Right atrium auricular region (tissue), 2 donors: ENCODE measurements at places on chromosomes 16 and 17. TPM values are rescaled to one million over a fixed set of nuclear protein-coding genes. Genes with fewer than 3 reads are reported as not detected.

DNA sequence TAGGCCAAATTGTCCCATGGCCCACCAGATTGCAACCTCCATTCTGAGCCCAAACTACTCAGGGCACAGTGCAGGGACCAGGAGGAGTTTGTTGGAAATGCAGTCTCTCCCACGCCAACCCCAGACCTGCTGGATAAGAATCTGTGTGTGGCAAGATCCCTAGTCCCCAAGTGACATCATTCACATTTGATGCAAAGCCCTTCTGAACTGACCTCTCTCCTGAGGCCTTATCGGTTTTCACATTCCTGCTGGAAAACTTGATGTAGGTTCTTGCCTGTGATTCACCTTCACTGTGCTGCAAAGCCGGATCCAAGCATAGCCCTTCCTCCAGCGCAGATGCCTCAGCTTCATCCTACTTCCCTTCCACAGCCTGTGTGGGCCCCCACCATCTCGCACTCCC is 6.6 kb upstream of the SHCBP1 start:
- no peak overlapping the region for H3K4me3 ChIP-seq
- no peak for DNase-seq

NPW gene
- not detected for total RNA-seq

SSTR5 gene
- total RNA-seq = 2.7 TPM

- no peak overlapping the region for H3K27ac ChIP-seq
- DNase-seq = no peak
- no peaks in the 10 kb centered on the region for H3K27me3 ChIP-seq
- H3K4me1 ChIP-seq = no peaks in the 10 kb centered on the region
These were observed 16.1 kb downstream of the KCNJ12 start for GRCh38 chr17:21392266-21392665.

SAMD14 gene
- 1.1 TPM for total RNA-seq

DNA sequence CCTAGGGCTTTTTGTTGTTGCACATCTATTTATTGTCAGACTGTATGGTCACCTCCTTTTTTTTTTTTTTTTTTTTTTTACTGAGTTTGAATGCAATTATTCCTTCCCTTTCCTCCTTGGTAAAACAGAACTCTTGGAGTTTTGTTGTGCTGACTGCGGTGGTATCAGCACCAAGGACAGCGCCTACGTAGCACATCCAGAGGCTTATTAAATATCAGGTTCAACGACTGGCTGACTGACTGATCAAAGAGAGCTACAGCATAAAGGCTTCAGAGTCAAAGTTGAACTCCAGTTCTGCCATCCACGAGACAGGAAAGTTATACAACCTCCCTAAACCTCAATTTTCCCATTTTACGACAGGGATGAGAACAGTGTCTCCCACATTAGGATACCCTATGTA is 86.1 kb upstream of the RBFOX1 start:
- no peak for DNase-seq
- H3K4me1 ChIP-seq = no peaks in the 10 kb centered on the region
- no peaks in the 10 kb centered on the region for H3K27me3 ChIP-seq
- H3K27ac ChIP-seq = no peak overlapping the region
- H3K36me3 ChIP-seq = no peaks in the 10 kb centered on the region

OR1F1 gene
- not detected for total RNA-seq

GRCh38 chr17:79950751-79951150 is 84.9 kb downstream of the TBC1D16 start:
- no peak overlapping the region for H3K27ac ChIP-seq
- no peaks in the 10 kb centered on the region for H3K4me1 ChIP-seq
- DNase-seq = no peak
- no peak overlapping the region for H3K4me3 ChIP-seq
- H3K27me3 ChIP-seq = no peaks in the 10 kb centered on the region

SPEM1 gene
- total RNA-seq = not detected

GUCY2D gene
- not detected for total RNA-seq

- no peaks in the 10 kb centered on the region for H3K27me3 ChIP-seq
- H3K4me3 ChIP-seq = no peak overlapping the region
- H3K36me3 ChIP-seq = no peaks in the 10 kb centered on the region
- no peak for DNase-seq
- H3K27ac ChIP-seq = no peak overlapping the region
These were observed 37.5 kb downstream of the RBFOX3 start for GRCh38 chr17:79573196-79573896.

GRCh38 chr16:66681676-66682075 is 14.9 kb downstream of the CMTM4 start:
- no peaks in the 10 kb centered on the region for H3K36me3 ChIP-seq
- H3K4me3 ChIP-seq = no peak overlapping the region
- DNase-seq = no peak
- no peaks in the 10 kb centered on the region for H3K27me3 ChIP-seq
- no peak overlapping the region for H3K27ac ChIP-seq

DNA sequence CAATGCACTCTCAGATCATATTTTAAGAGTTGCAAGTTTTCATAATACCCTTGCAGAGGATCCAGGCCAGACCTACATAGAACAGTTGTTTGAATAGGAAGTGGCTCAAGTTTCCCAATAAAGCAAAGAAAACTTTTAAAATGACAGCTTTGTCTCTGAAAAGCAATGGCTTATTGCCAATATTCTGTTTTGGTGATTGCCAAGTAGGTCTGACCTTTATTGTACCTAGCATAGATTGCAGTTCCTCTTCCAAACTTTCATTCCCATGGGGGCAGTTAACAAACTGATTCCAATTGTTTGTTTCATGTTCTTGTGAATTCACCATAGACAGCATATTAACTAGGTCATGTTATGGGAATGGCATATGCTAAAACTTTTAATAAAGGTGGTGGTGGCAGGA is 664.6 kb upstream of the CA10 start:
- no peaks in the 10 kb centered on the region for H3K27me3 ChIP-seq
- H3K4me1 ChIP-seq = no peaks in the 10 kb centered on the region
- no peak overlapping the region for H3K4me3 ChIP-seq
- no peaks in the 10 kb centered on the region for H3K36me3 ChIP-seq
- no peak overlapping the region for H3K27ac ChIP-seq
- DNase-seq = no peak

GRCh38 chr17:15000661-15001060 is 264.5 kb downstream of the PMP22 start:
- H3K4me3 ChIP-seq = no peak overlapping the region
- no peaks in the 10 kb centered on the region for H3K27me3 ChIP-seq
- no peak for DNase-seq
- H3K4me1 ChIP-seq = no peaks in the 10 kb centered on the region

SULT1A4 gene
- total RNA-seq = 18.2 TPM

DNA sequence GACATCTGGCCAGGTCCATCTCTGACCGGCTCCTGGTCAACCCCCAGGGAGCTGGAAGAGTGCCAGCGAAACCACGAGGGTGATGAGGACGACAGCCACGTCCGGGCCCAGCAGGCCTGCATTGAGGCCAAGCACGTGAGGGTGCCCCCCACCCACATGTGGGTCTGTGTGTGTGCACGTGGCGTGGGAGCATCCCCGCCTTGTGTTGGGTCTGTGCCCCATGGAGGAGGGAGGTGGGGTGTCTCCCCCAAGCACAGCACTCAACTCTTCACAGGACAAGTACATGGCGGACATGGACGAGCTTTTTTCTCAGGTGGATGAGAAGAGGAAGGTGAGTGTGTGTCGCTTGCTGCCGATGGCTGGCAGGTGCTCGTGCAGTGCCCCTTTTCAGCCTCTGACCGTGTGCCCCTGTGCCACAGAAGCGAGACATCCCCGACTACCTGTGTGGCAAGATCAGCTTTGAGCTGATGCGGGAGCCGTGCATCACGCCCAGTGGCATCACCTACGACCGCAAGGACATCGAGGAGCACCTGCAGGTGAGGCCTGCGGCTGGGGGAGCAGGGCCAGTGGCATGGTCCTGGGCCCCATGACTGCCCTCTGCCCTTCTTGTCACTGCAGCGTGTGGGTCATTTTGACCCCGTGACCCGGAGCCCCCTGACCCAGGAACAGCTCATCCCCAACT is 1.7 kb downstream of the STUB1 start:
- H3K27ac ChIP-seq = no peak overlapping the region
- H3K27me3 ChIP-seq = no peaks in the 10 kb centered on the region
- peak overlapping the region; percentile 82 for H3K4me3 ChIP-seq

HSD17B1 gene
- total RNA-seq = 0.78 TPM

KRT13 gene
- not detected for total RNA-seq

DNA sequence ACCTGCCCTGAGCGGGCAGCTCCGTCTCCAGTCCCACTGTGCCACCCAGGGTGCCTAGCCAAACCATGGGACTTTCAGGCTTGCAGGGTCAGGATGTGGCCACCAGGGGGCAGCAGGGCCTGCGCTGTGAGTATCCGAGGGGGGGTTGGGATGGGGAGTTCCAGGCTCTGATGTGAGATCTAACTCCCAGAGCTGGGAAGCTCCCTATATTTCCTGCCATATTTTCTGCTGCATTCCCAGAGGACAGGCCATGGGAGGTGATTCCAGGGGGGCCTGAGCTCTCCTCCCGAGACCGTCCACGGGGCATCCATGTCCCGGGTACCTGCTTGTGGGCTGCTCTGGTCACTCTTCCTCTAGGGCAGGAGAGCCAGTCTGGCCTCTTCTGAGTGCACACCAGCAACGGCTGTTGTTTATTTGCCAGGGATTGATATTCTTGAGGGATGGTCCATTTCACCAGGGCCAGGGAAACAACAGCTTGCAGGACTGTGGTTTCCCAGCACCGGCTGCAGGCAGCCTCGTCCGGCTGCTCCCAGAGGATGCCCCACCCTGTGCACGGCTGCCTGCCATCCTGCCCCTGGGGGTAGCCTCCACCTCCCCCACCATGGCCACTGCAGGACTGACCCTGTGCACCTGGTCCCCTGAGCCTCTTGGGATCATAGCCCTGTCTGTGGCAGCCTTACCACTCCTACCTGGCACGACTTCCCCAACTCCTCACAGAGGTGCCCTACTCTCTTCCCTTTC is 1.2 kb downstream of the GPR142 start:
- H3K27me3 ChIP-seq = no peaks in the 10 kb centered on the region
- peaks cover 14% of the 10 kb centered on the region for H3K4me1 ChIP-seq
- no peaks in the 10 kb centered on the region for H3K36me3 ChIP-seq
- H3K4me3 ChIP-seq = no peak overlapping the region

- H3K27ac ChIP-seq = no peak overlapping the region
- no peak for DNase-seq
- no peaks in the 10 kb centered on the region for H3K36me3 ChIP-seq
- H3K4me3 ChIP-seq = no peak overlapping the region
These were observed 212.2 kb downstream of the AATF start for GRCh38 chr17:37160944-37161343.

GRCh38 chr16:3214904-3215600 is 19.9 kb downstream of the ZNF200 start:
- no peaks in the 10 kb centered on the region for H3K4me1 ChIP-seq
- H3K27me3 ChIP-seq = no peaks in the 10 kb centered on the region
- H3K4me3 ChIP-seq = no peak overlapping the region
- H3K36me3 ChIP-seq = no peaks in the 10 kb centered on the region
- H3K27ac ChIP-seq = no peak overlapping the region

DNA sequence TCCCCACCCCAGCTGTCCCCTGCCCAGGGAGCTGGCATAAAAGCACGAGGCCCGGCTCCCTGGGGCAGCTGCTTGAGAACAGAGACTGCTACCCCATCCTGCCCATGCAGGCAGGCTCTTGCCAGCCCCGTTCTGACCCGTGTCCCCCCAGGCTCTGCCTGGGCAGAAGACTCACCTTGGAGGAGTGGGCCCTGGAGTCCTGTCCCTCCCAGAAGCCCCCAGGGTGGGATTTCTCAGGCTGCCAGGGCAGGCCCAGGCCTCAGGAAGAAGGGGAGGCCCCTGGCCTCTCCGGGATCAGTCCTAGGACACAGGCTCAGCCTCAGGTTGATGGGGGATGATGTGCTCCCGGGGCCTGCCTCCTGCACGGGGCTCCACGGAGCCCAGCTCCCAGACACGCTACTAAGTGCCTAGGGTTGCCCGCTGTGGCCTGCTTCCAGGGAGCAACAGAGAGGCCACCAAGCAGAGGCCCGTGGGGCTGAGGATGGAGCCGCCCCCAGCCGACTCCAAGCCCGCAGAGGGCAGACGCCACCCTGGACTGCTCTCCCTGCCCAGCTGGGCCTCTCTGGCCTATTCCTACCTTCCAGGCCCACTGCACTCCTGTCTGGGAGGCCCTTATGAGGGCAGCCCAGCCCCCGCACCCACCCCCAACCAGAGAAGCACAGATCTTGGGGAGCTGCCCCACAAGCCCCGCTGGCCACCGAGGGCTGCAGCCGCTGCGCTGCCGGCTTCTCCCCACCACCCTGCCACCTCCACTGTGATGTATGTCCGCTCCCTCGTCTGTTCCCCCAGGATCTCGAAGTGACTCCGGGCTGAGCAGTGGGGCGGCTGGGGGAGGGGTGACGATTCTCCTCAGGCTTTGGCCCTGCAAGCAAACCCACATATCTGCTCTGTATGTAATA is 1.7 kb downstream of the NME3 start:
- H3K36me3 ChIP-seq = peaks cover 45% of the 10 kb centered on the region
- H3K4me3 ChIP-seq = peak overlapping the region; percentile 94
- H3K27ac ChIP-seq = peak overlapping the region; percentile 97
- no peak for DNase-seq

- no peak overlapping the region for H3K27ac ChIP-seq
- no peaks in the 10 kb centered on the region for H3K27me3 ChIP-seq
- peaks cover 70% of the 10 kb centered on the region for H3K36me3 ChIP-seq
- no peak for DNase-seq
These were observed 11.3 kb downstream of the NUBP1 start for GRCh38 chr16:10754941-10755340.

DNA sequence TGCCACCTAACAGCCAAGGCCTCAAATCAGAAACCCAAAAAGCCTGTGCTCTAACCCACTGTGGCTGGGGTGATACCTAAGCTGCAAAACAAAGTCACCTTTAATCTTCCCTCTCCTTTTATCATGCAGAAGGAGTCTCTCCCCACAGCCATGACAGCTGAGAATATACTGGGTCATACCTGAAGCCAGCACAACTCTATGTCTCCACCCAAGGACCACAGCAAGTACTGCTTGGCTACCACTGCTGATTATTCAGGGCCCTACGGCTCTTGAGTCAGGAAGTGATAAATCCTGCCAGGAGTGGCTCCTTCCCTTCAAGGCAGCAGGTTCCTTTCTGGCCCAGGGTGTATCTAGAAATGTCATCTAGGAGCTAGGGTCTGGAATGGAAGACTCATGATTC is 151.5 kb upstream of the TOM1L1 start:
- H3K27me3 ChIP-seq = no peaks in the 10 kb centered on the region
- H3K4me1 ChIP-seq = no peaks in the 10 kb centered on the region
- no peaks in the 10 kb centered on the region for H3K36me3 ChIP-seq

- no peaks in the 10 kb centered on the region for H3K4me1 ChIP-seq
- DNase-seq = no peak
- H3K27ac ChIP-seq = no peak overlapping the region
- no peaks in the 10 kb centered on the region for H3K36me3 ChIP-seq
These were observed 18.1 kb downstream of the PPL start for GRCh38 chr16:4918781-4919251.

KRTAP4-2 gene
- total RNA-seq = not detected

- H3K27ac ChIP-seq = no peak overlapping the region
- peaks cover 20% of the 10 kb centered on the region for H3K36me3 ChIP-seq
- H3K27me3 ChIP-seq = no peaks in the 10 kb centered on the region
- no peak for DNase-seq
- no peak overlapping the region for H3K4me3 ChIP-seq
These were observed 32.1 kb downstream of the CTU2 start for GRCh38 chr16:88738151-88739084.

DNA sequence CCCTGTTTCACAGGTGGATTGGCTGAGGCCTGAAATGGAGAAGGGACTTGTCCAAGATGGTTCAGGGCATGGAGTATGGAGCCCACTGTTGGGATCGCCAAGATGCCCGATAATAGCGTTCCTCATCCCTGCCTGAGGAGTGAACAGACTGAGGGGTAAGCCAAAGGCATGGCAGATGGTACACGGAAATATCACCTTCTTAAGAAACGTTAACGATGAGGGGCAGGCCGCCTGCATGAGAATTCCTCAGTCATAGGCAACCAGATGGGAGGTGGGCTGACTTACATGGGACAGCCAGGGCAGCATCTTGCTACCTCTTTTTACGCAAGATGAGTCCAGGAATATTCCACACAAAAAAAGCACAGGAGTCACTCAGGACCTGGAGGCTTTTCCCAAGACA is 188.1 kb downstream of the CCDC182 start:
- no peak overlapping the region for H3K4me3 ChIP-seq
- no peaks in the 10 kb centered on the region for H3K27me3 ChIP-seq
